ENCODE measurements at places on chromosomes 6 and 20.
A peak's percentile ranks its signal among the peaks of the same experiment; 100 is the strongest.

- no peak for DNase-seq
These were observed 56.5 kb upstream of the RNF144B start for GRCh38 chr6:18330548-18331081.

DNA sequence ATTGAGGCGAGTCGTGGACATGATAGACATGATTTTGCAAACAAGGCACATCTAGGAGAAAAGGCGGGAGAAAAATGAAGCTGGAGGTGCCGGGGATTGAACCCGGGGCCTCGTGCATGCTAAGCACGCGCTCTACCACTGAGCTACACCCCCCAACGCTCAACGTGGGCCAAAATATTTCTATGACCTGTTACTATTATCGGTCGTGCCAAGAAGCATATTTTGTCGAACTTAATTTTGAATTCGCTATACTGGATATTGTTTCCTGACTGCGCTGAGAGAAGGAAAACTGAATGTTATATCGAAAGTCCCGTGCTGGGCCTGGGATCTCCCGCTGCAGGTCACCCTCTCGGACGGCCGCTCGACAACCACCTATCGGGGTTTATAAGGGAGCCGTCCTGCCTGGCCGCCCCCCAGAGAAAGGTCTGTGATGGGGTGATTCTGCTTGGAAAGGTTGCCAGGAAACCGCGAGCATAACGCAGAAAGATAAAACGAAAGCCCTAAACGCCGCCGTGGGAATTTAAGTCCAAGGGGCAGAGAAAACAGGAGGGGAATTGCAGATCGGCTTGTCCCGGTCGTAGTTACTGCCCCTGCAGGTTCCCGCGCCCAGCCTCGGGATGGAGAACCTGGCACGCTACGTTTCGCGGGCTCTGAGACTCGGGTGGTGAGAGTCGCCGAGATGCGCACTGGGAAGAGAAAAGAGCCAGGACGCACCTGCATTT is 60.0 kb downstream of the TRIM27 start:
- peak; percentile 86 for DNase-seq

DNA sequence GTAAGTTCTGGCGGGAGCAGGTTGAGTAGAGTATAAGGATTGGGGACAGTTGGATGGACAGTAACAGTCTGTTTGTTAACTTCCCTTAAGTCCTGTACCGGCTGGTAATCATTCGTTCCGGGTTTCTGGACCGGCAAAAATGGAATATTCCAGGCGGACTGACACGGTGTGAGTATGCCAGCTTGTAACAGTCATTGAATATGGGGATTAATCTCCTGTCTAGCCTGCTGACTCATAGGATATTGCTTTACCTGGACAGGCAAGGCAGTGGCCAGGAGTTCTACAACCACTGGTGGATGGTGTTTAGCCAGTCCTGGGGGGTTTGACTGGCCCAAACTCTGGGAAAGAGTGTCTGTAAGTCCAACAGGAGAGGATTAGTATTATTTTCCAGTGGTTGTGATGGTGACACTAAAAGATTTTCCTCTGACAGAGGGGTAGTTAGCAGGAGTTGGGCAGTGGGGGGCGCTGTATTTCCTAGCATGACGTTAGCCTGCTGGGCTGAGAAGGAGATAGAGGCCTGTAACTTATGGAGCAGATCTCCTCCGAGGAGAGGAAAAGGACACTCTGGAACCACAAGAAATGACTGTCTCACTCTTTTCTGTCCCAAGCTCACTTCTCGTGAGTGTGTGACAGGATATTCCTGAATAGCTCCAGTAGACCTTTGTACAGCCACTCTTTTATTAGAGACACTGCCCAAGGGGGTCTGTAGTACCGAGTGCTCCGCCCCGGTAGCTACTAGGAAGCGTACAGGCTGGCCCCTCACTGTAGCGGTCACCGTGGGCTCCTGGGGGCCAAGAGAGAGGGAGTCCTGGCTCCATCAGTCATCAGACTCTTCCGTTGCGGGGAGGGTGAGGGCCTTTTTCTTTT is 152.2 kb downstream of the TRIM27 start:
- peak; percentile 68 for DNase-seq

GRCh38 chr6:23790756-23791155 is 335.3 kb upstream of the NRSN1 start:
- no peak for DNase-seq

DNA sequence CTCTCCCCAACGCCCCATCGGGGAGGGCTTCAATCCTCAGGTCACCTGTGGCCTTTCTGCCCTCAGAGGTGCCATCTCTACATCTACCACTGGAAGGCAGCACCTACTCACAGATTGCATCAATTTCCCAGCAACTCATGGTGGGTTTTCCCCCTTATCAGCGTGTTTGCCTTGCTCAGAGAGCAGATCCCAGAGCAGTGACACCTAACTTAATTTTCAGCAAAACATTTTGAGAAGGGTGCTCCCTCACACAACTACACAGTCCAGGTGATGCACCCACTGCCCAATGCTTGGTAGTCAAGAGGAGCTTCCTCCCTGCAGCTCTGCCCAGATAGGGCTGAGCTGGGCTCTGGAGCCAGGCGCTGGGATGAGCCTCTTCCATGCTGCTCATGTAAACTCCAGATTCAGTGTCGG is 48.2 kb downstream of the PLG start:
- DNase-seq = peak; percentile 23

DNA sequence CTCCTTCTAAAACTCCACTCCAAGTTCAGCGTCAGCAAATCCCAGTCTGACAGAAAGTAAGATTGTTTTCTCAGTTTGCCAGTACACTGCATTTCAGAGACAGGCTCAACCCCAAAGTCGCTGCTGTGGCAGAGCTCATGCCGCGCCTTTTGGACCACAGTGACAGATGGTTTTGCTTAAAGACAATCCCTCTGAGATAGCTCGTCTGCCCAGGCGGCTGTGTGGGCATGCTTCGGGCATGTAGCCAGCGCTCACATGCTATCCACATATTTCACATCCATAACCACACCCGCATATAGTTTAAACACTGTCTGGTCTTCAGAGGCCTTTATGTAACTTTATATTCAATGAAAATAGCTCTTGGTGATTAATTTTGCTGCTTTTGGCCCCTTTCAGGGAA is 14.7 kb upstream of the PXDC1 start:
- no peak for DNase-seq

GRCh38 chr20:19648024-19648423 is 110.0 kb upstream of the RIN2 start:
- DNase-seq = no peak

GRCh38 chr6:3646616-3647362 is 104.7 kb downstream of the PXDC1 start:
- no peak for DNase-seq

DNA sequence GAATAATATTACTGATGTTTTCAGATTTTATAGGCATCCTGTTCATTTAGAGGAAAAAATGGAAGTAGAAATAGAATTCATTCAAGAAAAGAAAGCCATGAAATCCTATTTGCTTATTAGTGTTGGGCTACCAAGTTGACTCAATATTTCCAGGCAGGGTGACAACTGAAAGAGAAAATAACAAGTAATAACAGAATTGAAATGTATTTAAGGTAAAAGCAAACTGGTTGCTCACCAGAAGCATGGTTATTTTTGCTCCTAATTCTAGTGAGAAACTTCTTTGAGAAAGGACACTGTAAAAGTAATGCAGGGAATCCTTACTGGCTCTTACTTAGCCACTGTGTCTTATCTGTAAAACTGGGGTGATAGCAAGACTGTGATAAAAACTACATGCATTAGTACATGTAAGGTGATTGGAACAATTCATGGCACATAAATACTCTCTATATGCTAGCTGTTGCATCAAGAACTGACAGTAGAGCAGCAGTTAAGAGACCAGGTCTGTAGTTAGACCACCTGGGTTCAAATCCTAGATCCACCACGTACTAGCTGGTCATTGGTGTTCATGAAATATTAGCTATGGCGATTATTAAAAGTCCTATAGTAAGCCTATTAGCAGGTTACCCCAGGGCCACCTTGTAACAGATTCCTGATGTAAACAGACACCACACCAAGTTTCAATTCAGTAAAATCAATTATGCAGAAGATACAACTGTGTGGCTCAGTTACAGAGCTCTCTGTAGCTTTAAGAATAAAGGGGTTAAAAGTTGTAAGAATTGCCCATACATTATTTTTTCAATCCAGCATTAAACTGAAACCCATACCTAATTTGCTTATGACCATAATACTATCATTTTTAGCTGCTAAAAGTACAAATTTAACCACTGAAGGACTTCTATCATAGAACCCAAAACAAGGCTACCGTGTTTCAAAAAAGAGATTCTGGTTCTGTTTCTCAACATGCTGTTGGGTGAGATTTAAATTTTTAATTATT is 159.2 kb upstream of the COL21A1 start:
- no peak for DNase-seq

DNA sequence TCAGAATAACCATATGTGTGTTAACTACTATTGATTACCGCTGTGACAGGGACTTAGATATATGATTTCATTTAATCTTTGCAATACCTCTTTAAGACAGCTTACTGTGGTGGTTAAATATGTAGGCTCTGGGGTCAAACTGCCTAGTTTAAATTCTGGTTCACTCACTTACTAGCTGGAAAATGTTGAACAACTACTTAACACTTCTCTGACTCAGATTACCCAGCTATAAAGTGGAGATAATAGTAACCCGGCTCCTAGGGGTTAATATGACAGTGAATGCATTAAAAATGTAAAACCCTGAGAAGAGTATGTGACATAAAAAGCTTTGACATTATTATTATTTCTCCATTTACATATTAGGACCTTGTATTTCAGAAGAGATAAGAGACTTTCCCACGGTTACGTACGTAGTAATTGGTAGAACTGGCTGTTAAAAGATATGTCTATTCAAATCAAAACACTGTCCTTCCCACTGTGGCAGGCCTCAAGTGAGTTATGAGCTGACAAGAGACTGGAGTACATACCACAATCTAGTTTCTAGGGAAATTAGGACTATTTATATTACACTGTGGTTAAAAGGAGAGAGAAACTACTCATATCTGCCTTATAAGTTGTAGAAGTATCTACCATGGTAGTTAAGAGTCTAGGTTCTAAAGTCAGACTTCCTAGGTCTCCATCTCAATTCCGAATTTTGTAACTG is 4.4 kb upstream of the PLCB1 start:
- DNase-seq = no peak

- DNase-seq = peak; percentile 63
These were observed 63.2 kb upstream of the ARMH2 start for GRCh38 chr6:24861934-24862333.

DNA sequence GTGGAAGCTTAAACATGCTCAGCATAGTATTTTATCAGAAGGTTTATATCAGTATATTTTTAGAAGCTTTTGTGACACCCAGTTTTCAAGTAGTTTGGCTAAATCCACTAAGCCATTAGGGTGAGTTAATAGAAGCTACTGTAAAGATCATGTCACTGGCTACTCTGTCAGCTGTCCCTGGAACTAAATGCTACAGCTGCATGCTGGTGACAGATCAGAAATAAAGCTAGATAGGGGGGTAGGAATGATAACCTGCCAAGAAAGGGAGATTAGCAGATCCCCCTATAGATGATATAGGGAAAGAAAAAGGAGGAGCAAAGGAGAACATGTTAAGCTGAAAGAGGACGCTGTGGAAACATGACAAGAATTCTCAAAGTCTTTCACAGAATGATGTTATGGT is 363.2 kb downstream of the QKI start:
- DNase-seq = no peak

- peak; percentile 33 for DNase-seq
These were observed 18.4 kb downstream of the TENT5A start for GRCh38 chr6:81734081-81734480.

DNA sequence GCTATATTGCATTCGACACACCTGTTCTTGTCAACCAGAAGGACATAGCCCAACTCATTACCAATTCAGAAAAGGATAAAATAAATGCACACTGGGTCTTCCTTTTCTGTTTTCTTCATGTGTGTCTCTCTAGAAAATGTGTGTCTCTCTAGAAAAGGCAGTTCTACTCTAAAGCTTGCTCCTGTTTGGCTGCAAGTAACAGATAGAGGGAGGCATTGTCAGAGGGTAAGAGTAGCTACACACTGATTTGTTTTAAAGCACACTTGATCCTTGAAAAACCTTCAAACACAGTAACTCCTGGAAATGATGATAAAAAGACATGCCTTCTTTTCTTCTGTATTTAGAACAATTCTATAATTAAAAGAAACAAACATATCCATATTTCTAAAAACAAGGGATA is 21.3 kb downstream of the GRM1 start:
- DNase-seq = no peak

DNA sequence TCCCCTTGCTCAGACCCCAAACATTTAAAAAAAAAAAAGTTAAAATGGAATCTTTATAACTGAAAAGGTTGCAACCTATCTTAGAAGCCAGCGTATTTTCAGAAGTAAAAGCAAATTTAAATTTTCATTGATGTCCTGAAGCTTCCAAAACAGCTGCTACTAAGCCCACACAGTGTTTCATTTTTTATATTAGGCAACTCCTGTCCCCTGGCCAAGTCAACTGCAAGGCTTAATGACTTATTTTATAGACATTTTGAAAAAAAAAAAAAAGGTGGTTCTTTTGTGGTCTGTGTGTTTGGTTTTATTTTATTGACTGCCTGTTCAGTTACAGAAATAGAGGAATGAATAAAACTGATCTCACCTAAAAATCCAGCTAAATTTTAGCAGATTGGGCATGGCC is 13.0 kb downstream of the CFAP61 start:
- DNase-seq = no peak

- DNase-seq = peak; percentile 22
These were observed 542 bp downstream of the USP49 start for GRCh38 chr6:41894366-41895299.

DNA sequence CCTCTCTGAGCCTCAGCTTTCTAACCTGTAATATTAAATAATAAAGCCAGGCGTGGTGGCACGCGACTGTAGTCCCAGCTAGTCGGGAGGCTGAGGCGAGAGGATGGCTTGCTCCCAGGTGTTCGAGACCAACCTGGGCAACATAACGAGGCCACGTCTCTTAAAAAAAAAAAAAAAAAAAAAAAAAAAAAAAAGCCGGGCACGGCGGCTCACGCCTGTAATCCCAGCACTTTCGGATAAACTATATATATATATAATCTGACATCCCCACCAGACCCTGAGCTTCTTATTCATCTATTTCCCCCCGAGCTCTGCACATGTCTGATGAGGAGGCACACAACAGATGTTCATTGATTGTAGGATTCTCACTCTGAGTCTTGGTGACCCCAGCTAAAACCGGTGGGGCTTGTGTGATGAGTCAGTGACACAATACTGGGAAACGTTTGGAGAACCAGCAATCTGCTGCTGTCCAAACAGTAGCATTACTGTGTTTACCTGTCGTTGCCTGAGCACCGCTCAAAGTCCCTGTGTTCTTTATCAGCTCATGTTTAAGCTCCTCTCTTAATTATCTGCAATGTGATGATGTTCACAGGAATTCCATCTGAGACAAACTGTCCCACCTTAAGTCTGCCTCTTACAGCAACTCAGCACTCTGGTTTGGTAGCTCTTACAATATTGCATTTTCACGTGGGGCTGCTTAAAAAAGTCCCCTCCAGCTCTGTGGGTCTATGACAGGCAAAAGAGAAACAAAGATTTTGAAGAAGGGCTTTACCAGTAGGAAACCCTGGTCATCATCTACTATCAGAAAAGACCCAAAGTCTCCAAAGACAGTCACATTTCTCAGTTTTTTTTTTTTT is 1.0 kb upstream of the SPATA2 start:
- DNase-seq = no peak

DNA sequence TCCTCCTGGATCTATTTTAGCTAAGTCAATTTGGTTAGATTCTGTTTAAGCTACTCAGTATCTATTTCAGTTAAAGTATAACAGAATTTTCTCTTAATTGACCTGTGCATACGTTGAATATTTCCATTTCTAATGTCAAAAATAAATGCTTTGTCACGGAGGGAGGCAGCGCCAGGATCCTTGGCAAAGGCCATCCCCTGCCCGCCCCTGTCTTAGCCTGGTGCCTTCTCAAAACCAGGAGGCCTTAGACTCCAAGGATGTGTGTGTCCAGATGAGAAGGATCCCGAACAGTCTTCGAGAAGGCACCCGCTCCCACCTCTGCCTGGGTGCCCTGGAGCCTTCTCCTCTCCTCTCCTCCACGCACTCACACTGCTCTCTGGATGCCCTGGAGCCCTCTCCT is 22.4 kb downstream of the TCFL5 start:
- DNase-seq = no peak

Data from NB4 (cell line).